Right ventricle myocardium inferior (tissue), 1 donor: ENCODE measurements at places on chromosomes 11 and 22.

GRCh38 chr22:24033731-24034130, 22.6 kb downstream of the CABIN1 start:
- no peak for DNase-seq

DNA sequence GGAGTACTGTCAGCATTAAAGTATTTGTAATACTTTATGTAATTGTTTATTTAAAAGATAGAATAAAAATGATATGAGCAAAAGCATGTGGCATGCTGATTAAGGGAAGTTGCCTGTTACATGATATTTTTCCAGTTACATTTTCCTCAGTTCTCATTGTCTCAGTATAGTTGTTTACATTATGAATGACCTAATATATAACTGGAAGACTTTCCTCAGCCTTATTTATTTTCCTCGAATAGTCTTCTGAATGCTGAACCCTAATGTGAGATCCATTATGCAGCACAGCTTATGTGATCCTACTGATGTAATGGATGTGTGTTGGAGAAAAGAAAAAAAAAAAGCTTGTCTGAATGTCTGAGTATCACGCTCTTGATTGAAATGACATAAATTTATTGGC, 95.5 kb downstream of the LUZP2 start:
- no peak for DNase-seq

DNA sequence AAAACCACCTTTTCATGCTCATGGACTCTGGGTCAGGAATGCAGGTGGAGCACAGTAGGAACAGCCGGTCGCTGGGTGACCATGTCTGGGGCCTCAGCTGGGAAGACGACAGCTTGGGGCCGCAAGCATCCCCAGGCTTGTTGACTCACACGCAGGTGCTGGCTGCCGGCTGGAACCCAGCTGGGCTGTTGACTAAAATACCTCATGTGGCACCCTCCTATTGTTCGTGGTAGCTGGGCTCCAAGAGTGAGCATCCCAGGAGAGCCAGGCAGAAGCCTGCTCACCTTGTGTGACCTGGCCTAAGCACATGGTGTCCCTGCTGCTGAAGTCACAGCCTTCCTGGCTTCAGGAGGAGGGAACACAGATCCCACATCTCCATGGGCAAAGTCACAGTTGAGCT, 9.4 kb downstream of the DPP3 start:
- DNase-seq: no peak

GRCh38 chr11:76139314-76139713, 67.0 kb downstream of the WNT11 start:
- no peak for DNase-seq

- no peak for DNase-seq
These were observed 56.8 kb upstream of the LRRC55 start for GRCh38 chr11:57124917-57125316.
